ENCODE measurements at places on chromosomes 12 and 14. TPM values are rescaled to one million over a fixed set of nuclear protein-coding genes. Genes with fewer than 3 reads are reported as not detected.
A peak's percentile ranks its signal among the peaks of the same experiment; 100 is the strongest.

Gene NTS
- 2.4 TPM for total RNA-seq

DNA sequence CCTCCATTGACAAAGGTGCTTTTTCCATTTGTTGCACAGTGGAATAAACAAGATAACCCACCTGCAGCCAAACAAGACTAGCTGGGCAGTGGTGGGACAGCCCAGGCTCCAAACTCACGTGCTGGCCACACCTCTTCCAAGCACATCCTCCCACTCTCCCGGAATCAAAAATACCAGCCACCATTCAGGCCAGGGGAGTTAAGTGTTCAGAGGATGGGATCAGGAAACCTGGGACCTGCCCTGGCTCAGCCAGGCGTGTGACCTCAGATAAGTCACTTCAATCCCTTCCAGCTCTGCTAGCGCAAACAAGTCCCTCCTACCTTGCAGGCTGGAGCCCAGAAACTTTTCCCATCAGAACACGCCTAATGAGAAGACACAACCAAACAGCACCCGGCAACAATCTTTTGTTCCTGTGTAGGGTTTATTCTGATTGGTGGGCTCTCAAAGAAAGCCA is 43.3 kb downstream of the ACTN1 start:
- DNase-seq = no peak

Gene AJUBA
- total RNA-seq = 5.1 TPM

DNA sequence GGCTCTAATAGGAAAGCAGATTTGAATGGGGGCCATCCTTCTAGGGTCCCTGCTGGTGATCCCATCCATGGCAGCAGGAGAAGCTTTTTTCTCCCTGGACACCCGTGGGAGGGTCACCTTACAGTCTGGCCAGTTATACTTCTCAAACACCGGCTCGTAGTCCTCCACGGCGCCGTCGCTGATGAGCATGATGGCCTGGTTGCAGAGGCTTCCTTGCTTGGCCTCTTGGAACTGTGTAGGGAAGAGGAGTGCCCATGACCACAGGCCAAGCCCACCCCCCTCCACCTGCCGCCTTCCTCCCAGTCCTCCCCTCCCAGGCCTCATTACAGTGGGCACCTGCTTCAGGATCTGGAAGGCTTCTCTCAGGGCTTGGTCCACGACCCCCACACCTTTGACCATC is 33.8 kb downstream of the CACNA2D4 start:
- DNase-seq = no peak

GRCh38 chr12:26233631-26234030 is 38.3 kb downstream of the SSPN start:
- DNase-seq = no peak

GRCh38 chr12:124379938-124380754 is 85.3 kb downstream of the RFLNA start:
- peak; percentile 94 for DNase-seq

- DNase-seq = no peak
Observed at GRCh38 chr14:95831041-95831440, 45.6 kb upstream of the TUNAR start.

GRCh38 chr12:24222968-24223367 is 273.5 kb upstream of the SOX5 start:
- DNase-seq = no peak

DNA sequence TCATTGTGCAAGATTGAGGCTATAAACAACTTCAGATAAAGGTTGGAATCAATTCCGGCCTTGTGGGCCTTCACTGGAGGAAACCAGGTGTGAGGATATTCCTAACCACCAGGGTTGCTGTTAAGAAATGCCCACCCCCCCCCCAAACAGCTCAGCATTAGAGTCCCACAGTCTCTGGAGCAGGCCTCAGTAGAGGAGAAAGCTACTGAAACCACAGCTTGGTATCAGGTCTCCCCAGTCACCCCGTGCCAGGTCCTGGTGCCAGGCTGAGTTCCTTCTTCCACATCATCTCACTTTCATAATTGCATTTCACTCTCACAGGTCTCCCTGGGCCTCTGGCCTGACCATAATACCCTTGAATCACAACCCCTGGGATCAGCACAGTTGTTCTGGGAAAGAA is 12.5 kb downstream of the GALNT6 start:
- DNase-seq = no peak

Measured in posterior vena cava (tissue), 2 donors.